ENCODE measurements at places on chromosomes 2 and 18.

- DNase-seq: no peak
Observed at GRCh38 chr2:205746420-205746785, 64.1 kb downstream of the NRP2 start.

- no peak for DNase-seq
Observed at GRCh38 chr2:105615305-105615704, 129.4 kb upstream of the NCK2 start.

DNA sequence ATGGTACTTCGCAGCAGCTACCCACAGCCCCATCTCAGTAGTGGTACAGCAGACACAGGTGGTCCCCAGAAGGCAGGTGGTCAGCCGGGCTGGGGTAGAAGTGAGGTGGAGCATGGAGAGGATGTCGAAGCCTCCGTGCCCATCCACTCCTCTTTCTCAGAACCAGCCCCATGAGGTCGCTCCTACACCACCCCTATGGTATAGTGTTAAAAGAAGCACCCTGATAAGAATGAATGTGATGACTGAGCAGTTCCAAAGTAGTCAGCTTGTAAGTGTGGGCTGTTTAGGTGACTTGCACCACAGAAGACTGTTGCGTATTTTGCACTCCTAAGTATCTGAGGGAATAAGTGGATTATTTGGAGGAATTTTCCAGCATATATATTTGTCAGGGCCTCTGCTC, 111.3 kb downstream of the WDSUB1 start:
- no peak for DNase-seq

DNA sequence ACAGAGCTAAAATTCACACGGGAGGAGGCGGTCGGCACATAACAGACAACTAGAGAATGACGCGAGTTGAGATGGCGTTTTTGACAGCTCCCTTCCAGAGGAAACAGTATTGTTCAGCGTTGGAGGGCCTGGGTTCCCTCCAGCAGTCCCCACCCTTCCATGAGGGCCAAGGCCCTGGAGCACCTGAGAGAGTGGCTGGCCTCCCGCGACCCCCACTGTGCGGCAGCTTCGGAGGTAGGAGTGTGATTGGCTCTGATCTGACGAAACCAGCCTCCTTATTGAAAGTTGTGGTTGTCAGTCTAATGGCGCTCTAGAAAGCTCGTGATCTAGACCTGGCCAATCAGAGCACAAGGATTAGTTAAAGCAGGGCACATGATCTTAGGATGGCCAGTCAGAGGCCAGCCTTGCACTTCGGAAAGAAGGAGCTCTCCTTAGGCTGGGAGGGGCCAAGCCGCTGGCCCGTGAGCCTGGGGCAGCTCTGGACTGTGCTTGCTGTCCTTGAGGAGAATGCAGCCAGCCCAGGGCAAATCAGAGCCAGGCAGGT, 104.5 kb upstream of the CELF4 start:
- DNase-seq: no peak

- no peak for DNase-seq
Observed at GRCh38 chr2:46925474-46926351, 10.1 kb upstream of the MCFD2 start.
